ENCODE measurements at places on chromosomes 2 and 18.

DNA sequence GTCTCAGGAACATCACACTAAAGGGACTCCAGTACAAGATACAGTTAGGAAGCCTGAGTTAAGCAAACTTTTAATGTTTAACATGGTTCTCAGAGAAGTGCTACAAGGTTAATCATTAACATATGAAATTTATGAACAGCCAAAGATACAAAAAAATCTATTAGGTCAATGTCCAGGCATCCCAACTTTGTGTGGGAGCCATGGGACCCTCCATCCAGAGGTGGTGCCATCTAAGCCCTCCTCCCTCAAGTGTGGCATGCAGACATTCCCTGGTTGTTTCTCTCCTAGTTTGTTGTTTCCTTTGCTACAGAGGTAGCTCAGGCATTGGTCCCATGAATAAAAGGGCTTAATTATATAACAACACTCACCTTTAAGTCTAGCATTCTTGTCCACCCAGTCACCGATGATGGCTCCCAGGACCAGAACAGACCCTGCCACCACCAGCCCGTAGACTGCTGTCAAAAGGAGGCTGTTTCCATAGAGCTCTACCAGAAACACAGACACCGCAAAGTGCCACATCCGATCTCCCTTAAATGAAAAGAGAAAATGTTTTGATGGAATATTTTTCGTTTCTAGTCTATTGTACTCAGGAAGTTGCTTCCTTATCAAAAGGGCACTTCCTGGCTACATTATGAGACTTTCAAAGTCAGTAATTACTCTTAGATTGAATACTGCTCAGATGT, 5.7 kb downstream of the SLC40A1 start:
- no peak for DNase-seq

- DNase-seq = no peak
Measured at GRCh38 chr18:28183418-28184078, 6.6 kb upstream of the CDH2 start.

DNA sequence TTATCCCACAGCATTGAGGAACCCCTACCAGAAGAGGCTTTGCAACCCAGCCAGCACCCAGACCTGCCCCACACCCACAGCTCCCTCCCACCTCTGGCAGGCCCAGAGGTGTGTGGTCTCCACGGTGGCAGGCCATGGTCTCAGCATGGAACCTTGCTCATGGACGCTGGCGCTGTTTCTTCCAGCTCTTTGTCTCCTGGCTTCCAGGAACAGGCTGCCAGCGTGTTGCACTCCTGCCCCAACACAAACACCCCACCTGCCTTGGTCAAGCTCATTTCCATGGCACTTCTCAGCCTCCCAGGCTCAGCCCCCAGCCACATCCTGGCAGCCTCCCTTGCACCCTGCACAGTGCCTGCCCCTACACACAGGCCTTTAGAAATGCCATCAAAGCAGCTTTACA, 31.7 kb downstream of the EN1 start:
- DNase-seq = no peak

DNA sequence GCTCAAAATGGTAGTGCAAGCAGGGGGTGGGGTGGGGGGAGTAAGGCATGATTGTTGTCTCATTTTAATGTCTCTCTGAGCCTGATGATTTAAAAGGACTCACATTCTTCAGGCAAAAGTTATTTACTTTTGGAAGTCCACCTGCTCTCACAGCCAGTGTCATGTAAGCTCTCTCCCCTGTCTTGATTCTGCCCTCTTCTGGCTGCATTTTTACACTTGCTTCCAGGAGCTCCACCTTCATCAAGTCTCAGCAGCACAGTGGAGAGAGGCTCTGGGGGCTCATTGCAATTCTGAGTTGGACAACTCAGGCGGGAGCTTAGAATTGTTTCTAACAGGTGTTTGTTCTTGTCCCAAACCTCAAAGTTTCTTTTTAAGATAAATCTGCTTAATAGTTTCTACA, 39.2 kb downstream of the GNAL start:
- peak; percentile 28 for DNase-seq

DNA sequence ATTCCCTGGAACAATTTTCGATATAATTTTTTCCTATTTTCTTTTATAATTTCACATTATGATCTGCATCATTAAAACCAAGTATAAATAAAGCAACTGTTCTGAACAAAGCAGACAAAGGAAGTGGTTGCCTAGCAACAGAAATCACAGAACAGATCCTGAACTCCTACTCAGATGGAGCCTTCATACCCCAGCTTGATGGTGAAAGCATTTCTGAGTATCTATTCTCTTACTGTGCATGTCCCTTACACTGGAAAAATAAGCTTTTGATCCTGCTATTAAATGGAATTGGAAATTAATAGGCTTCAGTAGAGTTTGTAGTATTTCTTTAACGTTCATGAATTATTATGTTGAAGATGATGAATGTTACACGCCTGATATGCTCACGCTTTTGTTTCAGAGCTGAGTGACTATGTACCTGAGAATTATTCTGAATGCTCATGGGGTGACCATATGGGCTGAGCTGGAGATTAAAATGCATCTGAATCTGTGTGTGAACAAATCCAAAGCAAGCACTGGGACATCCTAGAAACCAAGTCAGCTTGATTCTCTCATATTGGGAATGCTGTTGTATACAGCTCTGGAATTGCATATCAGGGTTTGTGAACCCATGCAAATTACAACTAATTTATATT, 254.0 kb downstream of the KCNJ3 start:
- DNase-seq = no peak

DNA sequence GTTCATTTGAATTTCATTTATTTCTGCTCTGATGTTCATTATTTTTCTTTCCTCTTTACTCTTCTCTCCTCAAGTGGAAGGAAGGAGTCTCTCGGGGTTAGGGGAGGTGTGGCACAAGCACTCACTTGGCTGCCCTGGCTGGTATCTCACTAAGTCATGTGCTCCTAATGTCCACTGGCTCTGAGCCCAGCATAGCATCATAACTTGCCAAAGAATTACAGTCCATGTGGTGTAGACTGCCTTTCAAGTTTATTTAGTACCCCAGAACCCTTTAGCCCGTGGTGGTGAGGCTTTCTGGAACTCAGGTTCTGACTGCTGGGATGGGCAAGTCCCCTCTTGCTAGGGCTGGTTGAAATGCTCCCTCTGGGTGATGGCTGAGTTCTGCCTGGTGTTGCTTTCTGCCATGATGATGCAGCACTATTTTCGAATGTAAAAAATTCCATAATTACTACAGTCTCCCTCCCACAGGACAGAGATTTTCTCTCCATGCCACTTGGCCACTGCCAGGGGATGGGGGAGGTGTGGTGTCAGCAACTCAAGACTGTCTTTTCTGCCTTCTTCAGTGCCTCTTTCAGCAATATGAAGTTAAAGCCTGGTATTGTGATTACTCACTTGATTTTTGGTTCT, 22.2 kb downstream of the SPAG16 start:
- DNase-seq = no peak

- DNase-seq = no peak
Measured at GRCh38 chr2:153834662-153835061, 37.1 kb upstream of the GALNT13 start.

GRCh38 chr2:162057426-162057825, 16.6 kb downstream of the DPP4 start:
- no peak for DNase-seq

- DNase-seq = peak; percentile 62
Measured at GRCh38 chr18:31497836-31498573, at the start of gene DSG2. TSS of gene DSG2 (plus strand) at chr18:31498177. CDS start at chr18:31498252, 75 bp downstream.

All from KBM-7 (cell line).